ENCODE measurements at places on chromosomes 16 and 17. TPM values are rescaled to one million over a fixed set of nuclear protein-coding genes. Genes with fewer than 3 reads are reported as not detected.

- DNase-seq = no peak
Observed at GRCh38 chr17:8922451-8922850, 43.1 kb downstream of the PIK3R5 start.

DNA sequence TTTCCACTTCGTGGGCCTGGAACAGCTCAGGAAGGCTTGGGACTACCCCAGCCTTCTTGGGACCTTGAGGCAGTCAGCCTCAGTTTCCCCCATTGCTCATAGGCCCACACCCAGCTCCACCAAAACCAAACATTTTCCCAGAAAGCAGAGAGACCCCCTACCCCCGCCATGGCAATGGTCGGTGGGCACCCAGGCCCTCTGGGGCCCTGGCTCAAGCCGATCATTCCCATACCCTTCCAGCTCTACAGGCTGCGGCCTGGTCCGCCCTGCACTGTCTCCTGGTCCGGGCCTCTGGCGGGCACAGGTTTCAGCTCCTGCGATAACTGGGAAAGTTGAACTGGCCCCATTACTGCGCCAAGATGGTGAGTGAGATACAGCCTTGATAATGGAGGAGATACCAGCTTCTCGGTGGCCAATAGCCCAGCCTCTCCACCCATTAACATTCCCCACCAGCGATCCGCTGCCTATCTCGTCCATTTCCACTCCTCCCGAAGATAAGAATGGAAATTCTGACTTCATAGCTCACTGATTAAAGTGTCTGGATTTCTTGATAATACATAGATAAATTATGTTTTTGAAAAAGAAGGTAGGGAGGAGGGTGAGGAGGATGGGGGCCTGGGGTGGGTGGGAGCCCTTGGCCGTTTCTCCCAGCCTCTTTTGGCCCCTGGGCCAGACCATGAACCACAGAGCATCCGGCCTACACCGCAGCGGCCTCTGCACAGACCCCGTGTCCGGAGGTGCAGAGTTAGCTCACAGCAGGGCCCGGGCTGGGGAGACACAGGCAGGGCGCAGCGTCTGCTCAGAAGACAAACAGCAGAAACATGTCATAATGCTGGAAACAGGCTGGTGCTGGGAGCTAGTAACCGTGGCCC is 11.6 kb downstream of the ZFPM1 start:
- peak; percentile 60 for DNase-seq

GRCh38 chr16:11706180-11706742 is 36.4 kb downstream of the TXNDC11 start:
- DNase-seq = peak; percentile 29

Gene RTN4RL1
- total RNA-seq = 6.2 TPM

GRCh38 chr17:8448310-8448709 is 12.6 kb downstream of the NDEL1 start:
- DNase-seq = no peak

Gene RUNDC3A
- total RNA-seq = 0.85 TPM

GRCh38 chr17:57402681-57403180 is 146.4 kb downstream of the MSI2 start:
- DNase-seq = no peak
